ENCODE measurements at places on chromosomes 11 and 22.

DNA sequence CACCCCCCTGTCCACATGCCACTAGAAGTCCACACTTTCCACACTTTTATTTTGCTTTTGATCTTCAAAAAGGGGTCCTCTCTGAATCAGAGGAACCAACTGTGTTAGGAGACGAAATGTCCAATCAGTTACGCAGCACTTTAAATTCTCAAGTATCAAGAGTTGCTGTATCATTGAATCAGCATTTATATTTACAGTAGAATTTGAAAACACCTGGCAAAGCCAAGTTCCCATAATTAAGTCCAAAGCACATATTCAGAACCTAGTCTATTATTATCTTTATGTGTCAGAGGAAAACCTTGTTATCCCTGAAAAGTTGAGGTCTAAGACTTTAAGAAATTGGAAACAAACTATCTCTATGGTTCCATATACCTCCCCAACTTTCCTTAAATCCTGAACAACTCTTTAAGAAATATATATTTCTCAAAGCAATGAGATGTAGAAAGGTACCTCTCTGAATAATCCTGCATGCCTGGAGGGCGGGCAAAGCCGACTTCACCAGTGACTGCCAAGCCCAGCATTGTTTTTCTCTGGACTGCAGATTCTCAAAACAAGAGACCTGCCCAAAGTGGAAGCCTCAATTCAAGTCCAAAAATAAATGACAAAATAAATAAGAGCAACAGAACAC is 75.9 kb upstream of the ARFGAP3 start:
- no peaks in the 10 kb centered on the region for H3K36me3 ChIP-seq
- H3K27me3 ChIP-seq: no peaks in the 10 kb centered on the region
- H3K27ac ChIP-seq: peak overlapping the region; percentile 91
- H3K4me3 ChIP-seq: no peak overlapping the region
- no peak for DNase-seq

GRCh38 chr11:93512073-93512475 is 31.1 kb downstream of the SMCO4 start:
- H3K4me3 ChIP-seq: no peak overlapping the region
- DNase-seq: no peak
- H3K27me3 ChIP-seq: no peaks in the 10 kb centered on the region

- no peaks in the 10 kb centered on the region for H3K4me1 ChIP-seq
- DNase-seq: no peak
- no peaks in the 10 kb centered on the region for H3K27me3 ChIP-seq
- no peak overlapping the region for H3K4me3 ChIP-seq
- H3K27ac ChIP-seq: no peak overlapping the region
These were observed 27.3 kb downstream of the INTS4 start for GRCh38 chr11:77967121-77967520.

DNA sequence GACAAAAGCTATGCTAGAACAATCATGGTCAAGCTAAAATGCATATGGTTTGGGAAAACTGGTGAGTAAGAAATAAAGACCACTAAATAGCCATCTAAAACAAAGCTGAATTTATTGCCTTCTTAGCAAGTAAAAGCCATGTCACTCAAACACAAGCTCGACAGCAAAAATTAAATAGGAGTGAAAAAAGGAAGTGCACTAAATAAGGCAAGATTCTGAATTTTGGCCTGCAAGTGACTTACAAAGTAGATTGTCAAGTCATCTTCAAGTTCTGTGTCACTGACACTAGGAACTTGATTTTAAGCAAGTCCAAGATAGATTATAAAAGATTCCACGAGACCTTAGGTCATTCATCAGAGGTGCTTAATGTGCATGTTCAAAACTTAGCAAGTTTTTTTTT is 27.4 kb downstream of the TUG1 start:
- H3K4me3 ChIP-seq: no peak overlapping the region
- no peak for DNase-seq
- peaks cover 10% of the 10 kb centered on the region for H3K36me3 ChIP-seq
- H3K27ac ChIP-seq: no peak overlapping the region
- H3K4me1 ChIP-seq: no peaks in the 10 kb centered on the region

DNA sequence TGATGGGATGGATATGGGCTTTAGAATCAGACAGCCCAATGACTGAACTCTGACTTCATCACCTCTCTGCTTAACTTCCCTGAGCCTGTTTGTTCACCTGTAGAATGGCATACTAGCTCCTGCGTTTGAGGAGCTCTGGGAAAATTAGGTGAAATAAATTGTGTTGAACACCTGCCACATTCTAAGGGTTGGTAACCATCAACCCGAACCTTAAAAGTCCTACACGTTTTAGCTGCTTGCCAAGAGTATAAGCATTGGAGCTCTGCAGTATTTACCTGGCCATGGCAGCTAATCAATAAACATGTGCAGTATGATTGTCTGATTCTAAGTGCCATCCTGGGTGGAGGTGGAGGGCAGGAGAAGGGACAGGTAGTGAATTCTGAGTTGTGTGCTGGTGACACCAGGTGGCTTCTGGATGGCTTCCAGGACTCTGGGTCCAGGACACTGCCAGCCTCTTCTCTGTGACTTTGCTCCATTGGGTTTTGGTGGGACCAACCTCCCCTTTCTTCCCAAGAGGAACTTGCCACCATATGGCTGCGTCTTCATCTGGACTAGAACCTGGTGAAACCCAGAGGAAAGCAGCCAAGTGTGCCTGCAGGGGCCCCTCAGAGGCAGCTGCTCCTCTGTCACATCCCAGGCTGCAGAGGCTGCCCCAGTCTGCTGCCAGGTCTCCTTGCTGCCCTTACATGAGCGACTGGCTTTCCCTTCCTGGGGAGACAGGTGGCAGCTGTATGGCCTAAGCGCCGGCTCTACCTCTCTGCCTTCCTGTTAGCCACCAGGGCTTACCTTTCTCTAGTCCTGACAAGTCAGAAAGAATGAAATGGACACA is 85.6 kb downstream of the CACNG2 start:
- H3K4me3 ChIP-seq: no peak overlapping the region
- peaks cover 77% of the 10 kb centered on the region for H3K27me3 ChIP-seq
- H3K27ac ChIP-seq: no peak overlapping the region
- H3K4me1 ChIP-seq: no peaks in the 10 kb centered on the region
- H3K36me3 ChIP-seq: no peaks in the 10 kb centered on the region
- no peak for DNase-seq

DNA sequence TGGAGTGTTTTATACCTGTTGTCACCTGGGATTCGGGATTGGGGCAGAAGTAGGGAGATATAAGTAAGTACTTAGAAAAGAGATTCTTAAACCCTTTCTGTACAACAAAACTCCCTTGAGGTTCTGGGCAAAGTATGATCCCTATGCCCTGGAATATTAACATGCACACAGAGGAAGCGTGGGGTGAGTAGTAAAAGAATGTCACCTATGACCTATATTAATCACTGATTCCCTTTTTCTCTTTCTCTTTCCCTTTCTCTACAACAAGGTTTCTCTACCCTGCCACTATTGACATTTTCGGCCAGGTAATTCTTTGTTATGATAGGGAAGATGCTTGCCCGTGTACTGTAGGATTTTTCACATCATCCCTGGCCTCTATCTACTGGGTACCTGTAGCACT is 209.7 kb upstream of the PLET1 start:
- no peak overlapping the region for H3K4me3 ChIP-seq
- peaks cover 4% of the 10 kb centered on the region for H3K4me1 ChIP-seq
- no peaks in the 10 kb centered on the region for H3K36me3 ChIP-seq

DNA sequence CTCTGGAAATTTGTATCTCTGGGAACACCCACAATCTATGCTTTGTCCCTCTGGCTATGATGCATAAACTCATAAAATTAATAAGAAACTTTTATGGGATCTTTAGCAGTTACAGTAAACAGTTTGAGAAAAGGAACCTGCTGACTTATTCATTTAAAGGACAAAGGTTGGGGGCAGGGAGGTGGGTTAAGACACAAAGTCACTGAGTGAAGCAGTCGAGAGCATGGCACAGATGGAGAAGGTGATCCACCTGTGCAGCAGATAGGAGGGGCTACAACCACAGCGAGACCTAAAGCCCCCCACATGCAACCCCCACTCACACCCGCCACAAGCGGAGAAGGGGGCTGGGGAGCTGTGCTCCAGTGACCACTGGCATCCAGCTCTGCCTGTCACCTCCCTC is 45.0 kb downstream of the SMCO4 start:
- no peak overlapping the region for H3K27ac ChIP-seq
- DNase-seq: no peak
- peaks cover 4% of the 10 kb centered on the region for H3K36me3 ChIP-seq
- no peak overlapping the region for H3K4me3 ChIP-seq
- peaks cover 6% of the 10 kb centered on the region for H3K4me1 ChIP-seq

GRCh38 chr11:8016440-8016839 is 29.3 kb downstream of the EIF3F start:
- no peaks in the 10 kb centered on the region for H3K36me3 ChIP-seq
- no peak overlapping the region for H3K4me3 ChIP-seq
- H3K27ac ChIP-seq: no peak overlapping the region
- no peak for DNase-seq
- peaks cover 13% of the 10 kb centered on the region for H3K4me1 ChIP-seq
- peaks cover 77% of the 10 kb centered on the region for H3K27me3 ChIP-seq
